ENCODE measurements at places on chromosomes 3 and 15.

DNA sequence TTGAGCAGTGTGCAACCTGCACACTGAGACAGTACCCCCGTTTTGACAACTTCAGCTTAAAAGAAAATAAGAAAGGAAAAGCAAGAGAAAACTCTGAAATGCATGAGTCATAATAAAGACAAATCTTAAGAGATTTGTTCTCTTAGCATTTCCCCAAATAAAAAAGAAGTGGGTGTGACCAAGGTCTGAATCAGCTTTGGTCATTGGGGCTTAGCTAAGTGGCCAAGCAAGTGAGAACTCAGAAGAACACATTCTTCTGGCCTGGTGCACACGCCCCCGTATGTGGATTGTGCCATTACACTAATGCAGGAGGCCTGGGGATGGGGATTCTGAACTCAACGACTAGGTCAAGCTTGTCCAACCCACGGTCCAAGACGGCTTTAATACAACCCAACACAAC lies 56.9 kb upstream of the PDZRN3 start:
- no peak for DNase-seq

- DNase-seq: no peak
Measured at GRCh38 chr15:93152951-93153350, 63.9 kb upstream of the RGMA start.

GRCh38 chr3:142447301-142447851 lies 461 bp downstream of the XRN1 start:
- DNase-seq: peak; percentile 85

DNA sequence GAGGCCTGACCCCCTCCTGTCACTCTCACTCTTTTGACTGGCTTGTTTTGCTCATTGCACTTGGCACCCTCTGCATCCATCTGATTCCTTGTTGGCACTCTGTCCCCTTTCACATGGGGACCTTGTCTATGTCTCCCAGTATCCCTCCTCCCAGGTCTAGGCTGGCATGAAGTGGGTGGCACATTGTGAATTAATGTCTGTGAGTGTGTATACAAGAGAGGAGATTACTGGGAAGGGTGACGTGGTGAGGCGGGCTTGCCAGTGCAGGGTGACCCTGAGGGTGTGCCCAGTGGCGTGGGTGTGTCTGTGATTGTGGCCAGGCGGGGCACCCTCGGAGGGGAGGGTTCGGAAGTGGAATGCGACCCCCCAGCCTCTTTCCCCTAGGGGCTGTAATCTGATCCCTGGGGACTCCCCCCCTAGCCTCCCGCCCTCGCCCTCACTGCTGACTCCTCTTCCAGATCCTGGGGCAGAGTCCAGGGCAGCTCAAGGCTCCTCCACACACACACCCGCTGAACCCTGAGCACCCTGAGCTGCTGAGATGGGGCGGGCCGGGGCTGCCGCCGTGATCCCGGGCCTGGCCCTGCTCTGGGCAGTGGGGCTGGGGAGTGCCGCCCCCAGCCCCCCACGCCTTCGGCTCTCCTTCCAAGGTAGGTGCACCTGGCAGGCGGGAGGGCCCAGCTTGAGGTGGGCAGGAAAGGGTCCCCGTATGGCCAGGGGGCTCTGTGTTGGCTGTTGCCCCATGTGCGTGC lies at the start of gene SEMA3B:
TSS of gene SEMA3B (plus strand) at position 445 of the 749 bp plus-strand sequence. CDS start at position 539, 94 bp downstream.
- DNase-seq: no peak

GRCh38 chr15:96262097-96262496 lies 68.4 kb upstream of the NR2F2 start:
- no peak for DNase-seq

GRCh38 chr3:127903611-127904375 lies 11.2 kb upstream of the KBTBD12 start:
- no peak for DNase-seq

DNA sequence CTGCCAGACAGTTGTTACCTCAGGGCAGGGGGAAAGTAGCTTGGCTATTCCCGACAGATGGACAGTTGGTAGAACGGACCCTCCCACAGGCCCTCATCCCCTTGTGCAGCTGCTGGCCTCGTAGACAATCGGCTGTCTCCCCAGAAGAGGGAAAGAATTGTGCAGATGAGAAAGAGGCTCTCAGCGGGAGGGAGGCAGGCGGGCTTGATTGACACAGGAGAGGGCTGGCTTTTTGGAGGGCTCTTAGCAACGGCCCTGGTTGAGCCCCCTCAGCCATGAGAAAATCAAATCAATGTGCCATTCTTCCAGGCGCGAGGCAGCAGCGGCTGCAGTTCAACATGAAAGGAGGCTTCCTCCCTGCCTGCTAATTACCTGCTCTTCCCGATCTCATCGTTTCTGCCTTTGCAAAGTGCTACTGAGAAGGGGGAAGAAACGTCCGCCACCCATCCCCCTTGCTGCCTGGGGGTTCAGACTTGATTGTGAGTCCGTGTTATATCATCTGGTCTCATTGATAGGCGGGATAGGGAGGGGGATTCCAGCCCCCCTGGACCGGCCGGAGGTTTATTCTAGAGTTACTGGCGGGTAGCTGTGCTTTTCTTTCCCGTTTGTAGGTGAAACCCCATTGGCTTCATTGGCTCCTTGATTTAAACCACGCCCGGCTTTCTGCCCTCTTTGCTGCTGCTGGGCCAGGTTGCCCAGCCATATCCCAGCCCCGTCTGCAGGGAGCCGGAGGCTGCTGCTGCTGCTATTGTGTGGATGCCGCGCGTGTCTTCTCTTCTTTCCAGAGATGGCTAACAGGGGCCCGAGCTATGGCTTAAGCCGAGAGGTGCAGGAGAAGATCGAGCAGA lies at the start of gene TAGLN3:
TSS of gene TAGLN3 (plus strand) at position 287 of the 848 bp plus-strand sequence. CDS start at position 788, 501 bp downstream.
- no peak for DNase-seq

DNA sequence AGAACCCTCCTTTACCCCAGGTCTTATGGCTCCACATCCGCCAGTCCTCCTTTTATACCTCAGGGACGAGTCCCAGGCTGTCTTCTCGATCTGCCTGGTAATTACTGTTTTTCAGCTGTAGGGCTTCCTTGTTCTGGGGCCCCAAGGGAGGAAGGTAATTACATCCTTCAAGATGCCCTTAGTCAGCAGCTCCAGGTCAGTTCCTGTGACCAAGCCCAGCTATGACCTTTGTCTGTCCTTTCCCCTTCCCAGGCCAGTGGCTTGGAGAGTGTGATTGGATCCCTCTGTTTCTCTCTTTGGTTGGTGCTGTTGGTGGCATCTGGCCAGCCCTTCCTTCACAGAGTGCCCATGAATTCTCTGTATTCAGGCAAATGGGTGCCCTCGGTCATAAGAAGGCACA lies 92.6 kb downstream of the AAGAB start:
- no peak for DNase-seq

- DNase-seq: no peak
Measured at GRCh38 chr15:77985031-77985930, 92.2 kb downstream of the TBC1D2B start.

DNA sequence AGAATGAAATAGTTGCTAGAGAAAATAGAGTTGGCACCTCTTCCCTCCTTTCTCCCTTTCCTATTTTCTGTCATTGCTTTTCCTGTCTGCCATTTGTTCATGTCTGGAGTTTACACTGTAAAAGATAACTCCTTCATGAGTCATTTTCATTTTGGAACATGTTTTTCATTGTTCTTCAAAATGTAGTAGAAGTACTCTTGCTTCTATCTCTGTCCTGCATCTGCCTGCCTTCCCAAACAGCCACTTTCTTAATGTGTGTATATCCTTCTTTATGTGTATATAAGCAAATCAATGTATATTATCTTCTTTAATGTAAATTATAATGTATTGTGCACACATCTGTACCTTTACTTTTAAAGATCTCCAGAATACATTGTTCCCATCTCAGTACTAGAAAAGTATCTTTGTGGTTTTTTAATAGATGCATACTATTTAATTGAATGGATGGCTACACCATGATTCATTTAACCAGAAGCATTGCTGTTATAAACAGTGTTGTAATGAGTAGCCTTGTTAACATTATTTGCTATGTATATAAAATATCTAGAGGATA lies 41.1 kb downstream of the TSC22D2 start:
- no peak for DNase-seq

DNA sequence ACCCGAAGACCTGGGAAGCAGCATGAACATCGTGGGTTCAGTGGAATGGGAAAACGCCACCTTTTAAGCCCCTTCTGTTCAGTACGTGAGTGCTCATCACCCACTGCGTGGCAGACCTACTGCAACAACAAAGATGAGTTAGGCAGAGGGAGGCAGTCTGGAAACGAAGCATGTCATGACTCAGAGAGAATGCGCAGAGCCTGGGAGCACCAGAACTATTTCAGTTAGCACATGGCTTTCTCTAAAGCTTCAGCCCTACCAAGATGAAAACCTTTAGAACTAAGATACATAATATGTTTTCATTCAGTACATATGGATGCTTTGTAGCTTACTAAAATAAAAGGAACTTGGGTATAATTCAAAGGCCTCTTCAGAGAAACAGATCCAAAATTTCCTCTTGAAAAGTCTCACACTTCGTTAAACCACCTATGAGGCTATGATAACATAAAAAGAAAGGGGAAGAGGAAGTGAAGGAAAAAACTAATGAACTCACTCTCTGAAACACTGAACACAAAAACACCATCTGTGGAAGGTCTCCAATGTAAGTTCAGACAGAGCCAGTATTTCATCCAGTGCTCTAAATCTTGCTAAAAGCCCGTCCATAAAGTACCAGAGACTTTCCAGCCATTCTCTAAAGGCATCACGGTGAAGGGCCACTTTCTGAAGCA lies 140.1 kb downstream of the OCA2 start:
- DNase-seq: no peak

DNA sequence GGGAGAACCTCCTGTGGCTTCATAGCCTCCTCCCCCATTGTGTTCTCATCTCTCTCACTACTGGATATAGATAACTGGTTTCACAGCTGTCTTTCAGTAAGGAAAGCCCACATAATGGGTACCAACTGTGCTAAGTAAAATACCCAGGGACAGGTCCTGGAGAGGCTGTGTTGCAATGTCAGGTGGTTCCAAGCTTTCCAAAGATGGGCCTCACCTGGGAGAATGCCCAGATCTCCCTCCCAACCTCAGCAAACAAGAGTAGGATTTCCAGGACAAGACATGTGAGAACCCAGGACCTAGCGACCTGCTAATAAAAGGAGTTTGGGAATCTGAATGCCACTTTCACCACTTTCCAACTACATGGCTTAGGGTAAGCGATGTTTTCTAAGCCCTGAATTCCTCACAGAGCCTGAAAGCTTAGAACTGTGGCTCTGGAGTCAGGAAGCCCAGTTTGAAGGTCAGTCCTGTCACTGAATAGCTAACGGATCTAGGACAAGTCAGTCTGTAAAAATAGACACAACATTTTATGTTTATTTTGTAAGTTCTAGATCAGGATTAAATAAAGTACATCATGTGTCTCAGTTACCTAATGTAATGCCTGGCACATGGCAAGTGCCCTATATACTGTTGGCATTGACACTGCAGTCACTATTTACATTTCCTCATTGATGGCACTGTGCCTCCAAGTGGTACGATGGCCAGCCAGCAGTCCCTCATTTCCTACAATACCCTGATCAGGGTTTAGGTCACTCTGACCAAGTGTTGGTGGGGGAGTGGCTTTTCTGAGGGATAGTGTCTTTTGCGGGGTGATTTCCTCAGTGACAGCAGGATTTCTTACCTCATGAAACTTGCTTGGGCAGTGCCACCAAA lies 11.9 kb downstream of the CERS3 start:
- DNase-seq: no peak

DNA sequence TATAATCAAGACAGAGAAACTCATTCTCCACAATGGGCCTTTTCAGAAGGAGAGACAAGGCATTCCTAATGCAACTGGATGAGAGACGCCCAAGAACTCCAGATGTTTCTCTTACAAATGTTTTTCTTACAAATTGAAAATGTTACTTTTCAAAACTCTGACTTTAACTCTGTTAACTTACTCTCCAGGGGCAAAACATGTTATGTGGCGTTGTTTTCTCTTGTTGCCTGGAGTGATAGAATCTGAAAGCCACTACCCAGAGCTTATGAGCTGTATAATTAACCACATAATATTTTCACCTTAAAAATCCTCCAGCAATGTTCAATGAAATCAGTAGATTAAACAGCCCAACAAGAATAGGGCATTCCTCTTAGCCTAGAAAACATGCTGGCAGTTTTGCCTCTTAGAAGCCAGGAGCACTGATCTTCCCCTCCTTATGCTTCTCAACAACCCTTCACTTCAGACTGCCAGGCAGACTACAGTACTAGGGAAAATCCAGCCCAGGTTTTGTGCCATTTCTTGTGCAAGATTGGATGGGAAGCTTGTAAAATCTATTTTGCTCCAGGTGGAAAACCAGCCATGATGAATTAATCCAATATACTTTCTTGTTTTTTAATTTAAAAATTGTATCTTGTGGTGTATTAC lies 186.7 kb upstream of the GADL1 start:
- DNase-seq: no peak

- DNase-seq: no peak
Measured at GRCh38 chr15:58665672-58666071, 83.8 kb downstream of the ADAM10 start.

DNA sequence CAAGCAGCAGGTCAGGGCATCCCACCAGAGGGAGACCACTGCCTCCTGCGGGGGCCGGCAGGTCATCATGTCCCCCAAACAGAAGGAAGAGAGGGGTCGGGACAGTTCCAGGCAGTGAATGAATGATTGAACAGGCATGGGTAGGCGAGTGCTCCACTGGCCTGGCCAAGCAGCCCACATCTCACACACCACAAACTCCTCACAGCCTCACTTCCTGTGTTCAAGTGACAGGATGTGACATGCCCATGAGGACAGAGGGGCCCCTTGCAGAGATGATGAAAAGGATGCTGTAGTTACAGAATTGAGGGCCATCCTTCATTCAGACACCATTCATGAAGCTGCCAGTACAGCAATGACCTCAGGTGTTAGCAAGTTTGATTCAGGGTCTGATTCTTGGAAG lies 3.7 kb downstream of the IQSEC1 start:
- DNase-seq: peak; percentile 89

- no peak for DNase-seq
Measured at GRCh38 chr15:56261854-56262509, 18.3 kb upstream of the RFX7 start.

GRCh38 chr15:51229907-51230330 lies 108.5 kb downstream of the CYP19A1 start:
- DNase-seq: no peak

GRCh38 chr15:66232267-66232625 lies 21.3 kb downstream of the MEGF11 start:
- DNase-seq: no peak

GRCh38 chr15:39874890-39875549 lies 45.0 kb downstream of the GPR176 start:
- peak; percentile 69 for DNase-seq

GRCh38 chr3:135792858-135793475 lies 172.6 kb upstream of the PPP2R3A start:
- no peak for DNase-seq

DNA sequence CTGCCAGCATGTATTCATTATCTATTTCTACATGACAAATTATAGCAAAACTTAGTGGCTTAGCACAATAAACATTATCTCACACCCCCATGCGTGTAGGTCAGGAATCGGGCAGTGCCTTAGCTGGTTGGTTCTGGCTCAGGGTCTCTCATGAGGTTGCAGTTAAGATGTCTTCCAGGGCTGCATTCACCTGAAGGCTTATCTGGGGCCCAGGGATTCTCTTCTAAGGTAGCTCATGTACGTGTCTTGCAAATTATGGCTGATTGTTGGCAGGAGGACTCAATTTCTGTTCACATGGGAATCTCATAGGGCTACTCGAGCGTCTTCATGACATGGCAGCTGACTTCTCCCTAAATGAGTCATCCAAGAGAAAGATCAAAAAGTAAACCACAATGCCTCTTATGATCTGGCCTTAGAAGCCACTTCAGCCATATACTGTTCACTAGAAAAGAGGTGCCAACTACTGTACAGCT lies 42.9 kb upstream of the TSC22D2 start:
- peak; percentile 34 for DNase-seq

- DNase-seq: no peak
Measured at GRCh38 chr15:94987085-94987484, 755.7 kb downstream of the MCTP2 start.
